ENCODE measurements at places on chromosomes 1 and 21.

- peak; percentile 78 for DNase-seq
These were observed 7.0 kb upstream of the CTSE start for GRCh38 chr1:206030714-206031113.

DNA sequence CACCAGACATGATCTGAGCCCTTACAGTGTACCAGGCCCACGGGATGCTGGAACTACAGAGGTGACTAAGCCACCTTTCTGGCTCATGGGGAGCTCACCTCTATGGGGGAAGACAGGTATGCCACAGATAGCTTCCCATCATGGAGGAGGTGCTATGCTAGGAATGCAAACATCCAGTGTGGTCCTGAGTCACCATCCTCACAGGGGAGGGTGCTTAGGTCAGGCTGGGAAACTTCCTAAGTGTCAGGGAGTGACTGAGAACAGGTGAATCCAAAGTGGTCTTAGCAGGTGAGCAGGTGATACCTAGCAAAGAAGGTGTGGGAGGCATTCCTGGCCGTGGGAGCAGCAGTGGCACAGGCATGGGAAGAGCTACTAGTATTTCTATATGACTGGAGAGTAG lies 8.6 kb upstream of the RASSF5 start:
- no peak for DNase-seq

DNA sequence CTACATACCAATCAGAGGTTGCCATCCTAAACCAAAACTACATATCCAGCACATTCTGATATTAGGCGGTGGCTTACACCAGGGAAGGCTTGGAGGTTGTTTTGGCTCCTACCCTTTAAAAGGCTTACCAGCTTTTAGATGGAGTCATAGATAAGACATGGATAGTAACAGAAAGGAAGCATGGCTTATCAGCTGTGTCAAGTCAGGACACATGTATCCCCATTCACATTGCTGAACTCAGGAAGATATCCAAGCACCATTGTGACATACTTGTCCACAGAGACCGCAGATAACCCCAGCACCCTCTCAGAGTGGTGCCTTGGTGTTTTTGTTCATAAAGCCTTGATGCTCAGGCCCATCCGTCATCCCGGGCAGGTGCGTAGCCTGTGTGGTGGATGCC lies 39.7 kb downstream of the ADARB1 start:
- DNase-seq = no peak

GRCh38 chr1:67969446-67969845 lies 81.0 kb downstream of the DIRAS3 start:
- DNase-seq = no peak

- DNase-seq = peak; percentile 82
These were observed 1.0 kb downstream of the MARCKSL1 start for GRCh38 chr1:32334864-32335534.

DNA sequence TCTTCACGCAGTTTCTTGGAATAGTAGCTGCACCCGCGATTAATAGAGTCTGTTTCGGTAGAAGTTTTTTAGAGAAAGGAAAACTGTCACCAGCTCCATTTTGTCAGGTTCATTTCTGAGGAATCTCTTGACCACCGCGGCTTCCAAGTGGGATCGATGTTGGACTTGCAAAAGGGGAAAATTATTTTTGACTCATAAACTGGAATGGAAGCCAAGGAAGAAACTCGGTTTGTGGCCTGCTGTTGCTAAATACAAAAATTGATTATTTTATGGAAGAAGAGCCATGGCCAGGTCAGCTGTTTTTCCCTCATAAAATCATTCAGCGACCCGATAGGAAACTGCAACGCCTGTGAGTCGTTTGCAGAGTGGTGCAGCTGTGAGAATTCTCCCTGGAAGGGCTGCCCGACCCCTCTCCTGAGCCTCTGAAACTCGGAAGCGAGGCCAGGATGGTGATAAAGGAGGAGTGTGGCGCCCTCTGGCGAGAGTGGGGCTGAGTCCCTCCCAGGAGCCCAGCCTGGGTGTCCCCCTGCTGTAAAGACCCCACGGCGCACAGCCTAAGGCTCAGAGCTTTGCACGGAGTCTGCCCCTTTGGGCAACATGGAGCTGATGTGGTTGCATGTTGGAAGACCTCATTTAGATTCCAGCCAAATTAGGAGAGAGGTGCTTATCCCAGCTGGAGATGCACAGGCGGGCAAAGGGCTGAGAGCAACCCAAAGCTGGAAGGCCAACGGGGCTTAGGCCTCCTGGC lies 83.6 kb upstream of the SLC25A33 start:
- DNase-seq = peak; percentile 87

DNA sequence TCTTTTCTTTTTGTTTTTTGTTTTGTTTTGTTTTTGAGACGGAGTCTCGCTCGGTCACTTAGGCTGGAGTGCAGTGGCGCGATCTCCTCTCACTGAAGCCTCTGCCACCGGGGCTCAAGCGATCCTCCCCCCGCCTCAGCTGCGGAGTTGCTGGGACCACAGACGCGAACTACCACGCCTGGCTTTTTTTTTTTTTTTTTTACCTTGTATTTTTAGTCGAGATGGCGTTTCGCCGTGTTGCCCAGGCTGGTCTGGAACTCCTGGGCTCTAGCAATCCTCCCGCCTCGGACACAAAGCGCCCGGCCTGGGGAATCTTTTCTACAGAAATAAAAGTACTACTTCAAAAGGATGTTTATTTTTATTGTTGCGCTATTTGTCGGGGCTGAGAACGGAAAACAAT lies 1.1 kb upstream of the SETDB1 start:
- DNase-seq = no peak

DNA sequence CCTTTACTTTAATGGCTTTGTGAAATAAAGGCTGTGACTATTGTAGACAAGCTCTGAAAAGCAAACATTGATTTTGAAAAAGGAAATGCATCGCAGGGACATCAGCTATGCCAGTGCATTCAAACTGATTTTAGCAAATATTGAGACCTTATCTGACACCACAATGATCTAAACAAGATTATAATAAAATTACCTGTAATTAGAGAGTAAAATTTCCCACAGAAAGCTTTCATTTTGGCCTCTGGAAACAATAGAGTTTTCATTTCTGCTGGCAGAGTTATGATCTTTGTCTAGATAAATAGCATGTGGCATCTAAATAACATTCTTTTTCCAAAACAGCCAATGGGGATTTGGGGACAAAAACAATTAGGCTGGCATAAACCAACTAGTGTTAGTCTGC lies 650.4 kb upstream of the PRMT6 start:
- no peak for DNase-seq

DNA sequence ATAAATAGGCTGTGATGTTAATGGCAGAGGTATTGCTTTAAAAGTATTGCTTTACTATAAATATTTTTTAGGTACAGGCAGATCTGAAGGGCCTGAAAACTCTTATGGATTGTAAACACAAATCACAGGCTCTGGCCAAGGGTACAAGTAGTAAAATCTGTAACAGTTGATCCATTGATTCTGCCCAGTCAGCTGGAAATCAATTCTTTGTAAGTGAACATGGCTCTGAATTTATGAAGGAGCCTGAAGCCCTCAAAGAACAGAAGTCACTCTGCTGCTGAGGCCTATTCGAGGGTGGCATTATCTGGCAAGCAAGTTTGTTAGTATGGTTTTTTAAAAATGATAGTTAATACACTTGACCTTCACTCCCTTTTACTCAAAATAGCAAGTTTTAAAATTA lies 834.0 kb upstream of the TMPRSS15 start:
- DNase-seq = no peak

DNA sequence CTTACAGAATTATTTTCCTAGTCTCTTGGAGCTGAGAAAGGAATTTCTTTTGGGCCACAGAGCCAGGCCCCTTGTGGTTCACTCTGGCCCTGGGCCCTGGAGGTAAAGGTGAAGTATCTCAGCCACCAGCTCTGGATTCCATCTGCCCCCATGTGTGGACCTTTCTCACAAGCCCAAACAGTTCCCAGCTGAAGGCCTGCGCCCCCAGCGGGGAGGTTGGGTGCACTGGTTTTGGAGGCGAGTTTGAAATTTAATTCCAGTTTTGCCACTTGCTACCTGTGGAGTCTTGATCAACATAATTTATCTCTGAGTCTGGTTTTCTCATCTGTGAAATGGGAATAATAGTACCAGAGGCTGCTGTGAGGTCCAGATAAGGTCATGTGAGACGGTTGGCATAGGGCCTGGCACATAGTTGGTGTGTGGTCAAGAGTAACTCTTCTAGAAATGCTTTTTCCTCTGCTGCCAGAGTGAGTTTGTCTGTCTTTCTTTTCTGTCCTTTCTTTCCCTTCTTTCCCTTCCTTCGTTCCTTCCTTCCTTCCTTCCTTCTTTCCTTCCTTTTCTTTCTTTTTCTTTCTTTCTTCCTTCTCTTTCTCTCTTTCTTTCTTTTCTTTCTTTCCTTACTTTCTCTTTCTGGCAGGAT lies 6.1 kb downstream of the AGTRAP start:
- DNase-seq = no peak

DNA sequence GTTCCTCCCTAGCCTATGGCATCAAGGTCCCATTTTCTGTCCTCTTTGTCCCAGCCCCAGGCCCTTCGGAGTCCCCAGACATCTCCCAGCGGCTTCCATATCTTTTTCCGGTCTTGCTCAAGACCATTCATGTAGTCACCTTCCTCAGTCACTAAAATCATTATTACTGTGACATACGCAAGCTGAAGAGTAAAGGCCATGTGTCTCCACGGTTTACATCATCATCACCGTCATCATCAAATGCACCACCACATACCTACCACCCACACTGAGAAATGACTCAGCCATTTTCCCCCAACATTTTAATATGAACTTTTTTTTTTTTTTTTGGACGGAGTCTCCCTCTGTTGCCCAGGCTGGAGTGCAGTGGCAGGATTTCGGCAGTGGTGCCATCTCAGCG lies 43.4 kb downstream of the FHAD1 start:
- no peak for DNase-seq

GRCh38 chr1:180123463-180123936 lies 31.2 kb upstream of the QSOX1 start:
- no peak for DNase-seq

- DNase-seq = no peak
These were observed 130.7 kb upstream of the ZNF648 start for GRCh38 chr1:182192215-182192614.

- DNase-seq = no peak
These were observed 149.5 kb downstream of the GRIK3 start for GRCh38 chr1:36884801-36885200.

- DNase-seq = no peak
These were observed 23.0 kb downstream of the IRF2BP2 start for GRCh38 chr1:234586892-234587485.

GRCh38 chr1:56432166-56432971 lies 147.0 kb downstream of the PLPP3 start:
- DNase-seq = no peak

- DNase-seq = no peak
These were observed 6.3 kb upstream of the TDRD10 start for GRCh38 chr1:154495496-154496273.

GRCh38 chr1:177490786-177491185 lies 320.0 kb downstream of the BRINP2 start:
- no peak for DNase-seq

GRCh38 chr1:115496904-115497527 lies 144.8 kb upstream of the VANGL1 start:
- DNase-seq = no peak

GRCh38 chr1:1560178-1560577 lies 14.5 kb downstream of the SSU72 start:
- DNase-seq = no peak

- DNase-seq = no peak
These were observed 47.7 kb upstream of the RBM15 start for GRCh38 chr1:110291241-110292030.

DNA sequence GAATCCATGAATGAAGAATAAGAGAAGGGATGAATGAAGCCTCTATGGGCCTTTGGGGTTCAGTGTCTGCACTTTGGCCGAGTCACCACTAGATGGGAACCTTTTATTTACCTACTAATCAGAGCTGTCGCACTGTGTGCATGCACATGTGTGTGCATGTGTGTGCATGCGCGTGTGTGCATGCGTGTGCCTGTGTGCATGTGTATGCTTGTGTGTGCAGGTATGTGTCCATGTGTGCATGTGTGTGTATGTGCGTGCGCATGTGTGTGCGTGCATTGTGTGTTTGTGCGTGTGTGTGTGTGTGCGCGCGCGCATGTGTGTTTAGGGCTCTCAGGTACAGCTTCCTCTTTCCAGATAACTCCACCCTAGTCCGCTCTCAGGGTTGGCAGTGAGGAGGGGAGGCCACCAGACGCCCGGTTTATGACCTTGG lies 20.4 kb upstream of the UBXN10 start:
- DNase-seq = no peak

GRCh38 chr1:71796006-71796405 lies 486.3 kb downstream of the NEGR1 start:
- no peak for DNase-seq

- no peak for DNase-seq
These were observed 141.4 kb downstream of the RERE start for GRCh38 chr1:8676072-8676471.

DNA sequence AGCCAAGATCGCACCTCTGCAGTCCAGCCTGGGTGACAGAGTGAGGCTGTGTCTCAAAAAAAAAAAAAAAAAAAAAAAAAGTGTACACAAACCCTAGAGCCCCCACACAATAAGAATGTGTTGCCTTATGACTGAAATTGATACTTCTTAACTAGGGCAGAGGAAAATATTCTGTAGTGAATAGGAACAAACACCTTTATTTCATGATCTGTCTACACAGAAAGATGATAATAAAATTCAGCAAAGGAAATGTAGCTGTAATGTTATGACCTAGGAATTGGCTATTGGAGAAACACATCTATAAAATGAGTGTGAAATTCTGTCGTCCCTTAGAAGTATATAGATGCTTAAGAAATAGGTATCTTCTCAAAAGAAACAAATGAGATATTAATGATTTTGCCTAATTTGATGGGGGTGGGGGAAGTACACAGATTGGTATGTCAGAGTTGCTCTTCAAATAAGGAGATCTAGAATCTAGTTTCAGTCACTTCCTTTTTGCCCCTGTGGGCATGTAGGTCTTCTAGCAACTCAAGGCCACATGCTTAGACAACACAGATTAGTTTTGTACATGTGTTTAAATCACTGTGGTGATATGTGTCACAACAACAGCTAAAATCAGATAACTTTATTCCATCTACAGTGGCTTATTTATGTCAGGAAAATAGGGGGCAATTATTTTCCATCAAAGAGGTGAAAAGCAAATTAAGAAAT lies 10.7 kb upstream of the GPR25 start:
- no peak for DNase-seq

- no peak for DNase-seq
These were observed 365.5 kb downstream of the PRDM2 start for GRCh38 chr1:14065486-14065885.

- no peak for DNase-seq
These were observed 8.7 kb downstream of the TIE1 start for GRCh38 chr1:43309405-43310025.

Data from activated CD8-positive, alpha-beta memory T cell treated with anti-CD3 and anti-CD28 coated beads for 24 hours (primary cell).